ENCODE measurements at places on chromosomes 5 and 9.

- no peak for DNase-seq
These were observed 17.8 kb upstream of the GLIPR2 start for GRCh38 chr9:36118706-36119105.

- DNase-seq = no peak
These were observed 24.7 kb downstream of the ZFR start for GRCh38 chr5:32419791-32420190.

- DNase-seq = no peak
These were observed 189.6 kb downstream of the ICE1 start for GRCh38 chr5:5612096-5612495.

DNA sequence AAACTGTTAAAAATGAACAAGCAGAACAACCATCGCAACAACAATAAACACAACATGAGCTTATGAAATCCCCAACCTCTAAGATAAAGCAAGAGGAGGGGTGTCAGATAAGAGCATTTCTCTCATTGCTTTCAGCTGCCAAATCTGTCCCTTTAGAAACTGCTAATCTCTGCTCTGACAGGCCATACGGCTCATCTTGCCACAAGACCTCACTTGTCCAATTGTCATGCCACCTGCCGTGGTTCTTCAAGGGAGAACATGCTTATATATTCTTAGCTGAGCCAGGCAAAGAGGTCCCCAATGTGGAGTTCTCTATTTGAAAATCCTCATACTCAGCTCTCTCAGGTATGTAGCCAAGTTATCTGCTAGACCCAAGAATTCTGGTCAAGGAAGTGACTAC is 405.0 kb upstream of the TNC start:
- DNase-seq = no peak

GRCh38 chr9:120522558-120522957 is 57.4 kb downstream of the CDK5RAP2 start:
- DNase-seq = no peak

GRCh38 chr5:14840624-14841023 is 31.0 kb downstream of the ANKH start:
- no peak for DNase-seq

GRCh38 chr5:175894793-175895192 is 23.4 kb downstream of the CPLX2 start:
- no peak for DNase-seq

DNA sequence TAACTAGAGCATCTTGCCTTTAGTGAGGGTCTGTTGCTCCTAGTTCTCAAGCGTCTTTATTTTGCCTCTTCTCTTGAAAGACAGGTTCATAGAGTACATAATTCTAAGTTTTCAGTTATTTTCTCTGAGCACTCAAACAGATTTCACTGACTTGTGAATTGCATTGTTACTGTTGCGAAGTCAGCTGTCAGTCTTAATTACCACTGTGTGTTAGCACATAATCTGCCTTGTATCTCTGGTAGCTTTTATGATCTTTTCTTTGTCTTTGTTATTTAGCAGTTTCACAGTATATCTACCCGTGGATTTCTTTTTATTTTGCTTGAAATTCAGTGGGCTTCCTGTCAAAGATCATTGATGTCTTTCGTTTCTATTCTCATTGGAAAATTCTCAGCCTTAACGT is 192.9 kb downstream of the TTLL11 start:
- no peak for DNase-seq

- no peak for DNase-seq
These were observed 212.3 kb upstream of the MPDZ start for GRCh38 chr9:13491493-13492424.

- no peak for DNase-seq
These were observed 417.7 kb downstream of the IRX1 start for GRCh38 chr5:4013106-4013898.

DNA sequence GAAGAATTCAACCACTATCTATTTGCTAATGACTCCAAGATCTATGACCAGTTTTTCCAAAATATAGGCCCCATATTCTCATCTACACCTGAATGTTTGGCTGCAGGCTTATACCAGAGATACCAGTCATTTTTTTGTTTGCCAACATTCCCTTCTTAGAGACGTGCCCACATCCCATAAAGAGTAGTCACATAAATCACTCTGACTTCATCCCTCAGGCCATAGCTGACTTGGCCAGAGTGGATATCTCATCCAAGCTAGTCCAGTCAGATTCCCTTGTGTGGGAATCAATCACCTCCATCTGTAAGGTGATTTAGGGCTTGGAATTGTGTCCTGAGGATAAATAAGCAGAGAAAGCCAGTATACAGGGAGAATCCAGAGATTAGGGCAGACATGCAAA is 124.3 kb upstream of the SLC24A2 start:
- no peak for DNase-seq

DNA sequence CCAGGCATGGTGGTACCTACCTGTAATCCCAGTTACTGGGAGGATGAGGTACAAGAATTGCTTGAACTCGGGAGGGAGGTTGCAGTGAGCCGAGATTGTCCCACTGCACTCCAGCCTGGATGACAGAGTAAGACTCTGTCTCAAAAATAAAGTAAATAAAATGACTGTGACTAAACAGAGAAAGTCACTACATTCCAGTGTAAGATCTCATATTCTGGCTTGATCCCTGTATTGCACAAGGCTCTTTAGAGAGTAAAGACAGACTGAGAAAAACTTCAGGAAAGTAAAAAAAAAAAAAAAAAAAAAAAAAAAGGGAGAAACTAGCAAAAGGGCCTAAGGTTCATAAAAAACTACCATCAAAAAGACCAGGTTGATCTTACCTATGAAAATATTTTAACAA is 106.6 kb upstream of the PJA2 start:
- DNase-seq = no peak

GRCh38 chr5:174251305-174252000 is 205.9 kb downstream of the NSG2 start:
- DNase-seq = no peak

- DNase-seq = no peak
These were observed 116.5 kb downstream of the GDNF start for GRCh38 chr5:37723162-37723961.

- DNase-seq = no peak
These were observed 86.7 kb upstream of the ICE1 start for GRCh38 chr5:5335700-5336264.

All from GM12891 (cell line).